ENCODE measurements at places on chromosomes 3 and 15. TPM values are rescaled to one million over a fixed set of nuclear protein-coding genes. Genes with fewer than 3 reads are reported as not detected.

The IL5RA gene
- total RNA-seq: 0.42 TPM

The GOLGA6L7 gene
- not detected for total RNA-seq

The IMPG2 gene
- total RNA-seq: 0.78 TPM

The CCR3 gene
- total RNA-seq: not detected

The LIPC gene
- 0.06 TPM for total RNA-seq

The THSD4 gene
- total RNA-seq: 3.2 TPM

The KLF15 gene
- total RNA-seq: 84.7 TPM

The GOLGA6B gene
- not detected for total RNA-seq

The NR1I2 gene
- total RNA-seq: not detected
